Left cardiac atrium (tissue), 4 donors: ENCODE measurements at places on chromosomes 2 and 18.

- no peak for DNase-seq
These were observed 301.8 kb downstream of the EXOC6B start for GRCh38 chr2:72524071-72524470.

DNA sequence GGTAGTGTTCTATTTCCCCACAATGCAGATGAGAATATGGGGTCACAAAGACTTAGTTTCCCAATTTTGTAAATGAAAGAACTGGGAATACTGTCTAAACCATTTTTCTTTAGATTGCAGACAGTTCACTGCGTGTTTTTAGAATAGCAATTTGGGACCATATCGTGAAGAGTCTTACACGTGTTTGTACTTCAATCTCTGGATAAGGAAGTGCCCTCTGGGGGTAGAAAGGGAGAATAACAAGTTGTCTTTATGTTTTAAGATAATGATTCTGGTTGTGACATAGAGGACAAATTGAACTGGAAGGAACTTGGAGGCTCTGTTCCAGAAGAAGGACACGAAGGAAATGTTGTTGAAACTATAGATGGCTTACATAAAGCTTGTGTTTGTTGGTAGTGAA, 457.7 kb downstream of the CBLN2 start:
- no peak for DNase-seq

DNA sequence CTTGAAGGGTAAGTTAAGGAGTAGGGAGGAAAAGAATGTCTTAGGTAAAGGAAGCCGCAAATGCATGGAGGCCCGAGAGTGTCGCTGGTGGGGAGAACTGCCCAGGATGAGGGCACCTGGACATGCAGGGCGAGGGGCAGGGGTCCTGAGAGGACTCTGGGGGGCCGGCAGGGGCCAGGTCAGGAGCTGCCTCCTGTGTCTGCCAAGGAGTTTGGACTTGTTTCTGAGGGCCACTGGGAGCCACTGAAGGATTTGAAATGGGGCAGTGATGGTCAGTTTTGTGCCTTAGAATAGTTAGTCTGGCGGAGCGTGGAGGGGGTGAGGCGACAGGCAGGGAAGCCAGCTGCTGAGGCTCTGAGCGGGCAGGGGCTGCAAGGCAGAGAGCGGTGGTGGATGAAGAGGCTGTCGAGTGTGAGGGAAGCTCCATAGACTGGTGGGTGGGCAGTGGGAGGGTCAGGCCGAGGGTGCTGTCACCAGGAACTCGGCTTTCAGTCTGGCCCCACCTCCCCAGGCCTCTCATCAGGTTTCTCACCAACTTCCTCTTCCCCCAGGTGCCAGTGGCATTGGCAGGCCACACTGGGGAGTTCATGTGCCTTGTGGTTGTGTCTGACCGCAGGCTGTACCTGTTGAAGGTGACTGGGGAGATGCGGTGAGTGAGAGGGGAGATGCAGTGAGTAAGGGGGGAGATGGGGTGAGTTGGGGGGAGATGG, 14.7 kb upstream of the SLC4A3 start:
- no peak for DNase-seq

DNA sequence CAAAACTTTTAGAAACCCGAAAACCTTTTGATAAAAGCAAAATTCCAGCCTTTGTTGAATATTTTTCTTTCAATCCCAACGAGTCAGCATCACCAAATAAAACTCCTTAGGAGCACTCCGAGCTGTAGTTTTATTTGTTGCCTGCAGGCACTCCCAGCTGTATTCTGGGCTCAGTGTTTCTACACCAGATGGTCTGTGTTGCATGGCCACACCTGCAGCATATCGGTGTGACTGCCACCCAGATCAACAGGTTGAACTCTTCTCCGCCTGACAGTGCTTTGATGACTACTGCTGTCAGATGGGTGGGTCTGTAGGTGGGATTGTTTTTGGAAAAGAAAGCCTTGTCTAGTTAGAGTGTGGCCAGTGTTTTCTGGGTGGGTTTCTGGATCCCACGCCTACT, 32.7 kb downstream of the APCDD1 start:
- DNase-seq = no peak

GRCh38 chr2:134149904-134150303, 104.0 kb upstream of the MGAT5 start:
- no peak for DNase-seq

- DNase-seq = no peak
These were observed 3.5 kb downstream of the ATP6V1B1 start for GRCh38 chr2:70939001-70939838.

GRCh38 chr2:109475531-109476210, 138.1 kb downstream of the SEPTIN10 start:
- DNase-seq = no peak

DNA sequence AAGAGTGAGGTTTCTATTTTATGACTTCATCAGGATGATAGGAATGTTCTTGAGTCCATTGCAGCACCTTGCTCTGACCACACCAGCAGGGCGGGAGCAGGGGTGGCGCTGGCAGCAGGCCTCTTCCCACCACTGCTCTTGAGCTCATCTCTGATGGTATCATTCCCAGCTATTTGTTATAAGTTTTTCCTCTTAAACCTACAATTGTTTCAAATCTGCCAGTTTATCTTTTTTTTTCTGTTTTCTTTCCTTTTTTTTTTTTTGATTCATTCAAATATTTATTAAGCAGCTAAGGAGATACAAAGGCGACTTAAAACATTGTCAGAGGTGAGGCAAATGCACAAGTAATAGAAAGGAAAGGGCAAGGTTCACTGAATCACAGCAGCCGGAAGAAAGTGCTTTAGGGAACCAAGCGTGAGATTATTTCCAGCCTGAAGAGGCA, 28.7 kb downstream of the NIFK start:
- DNase-seq = no peak

DNA sequence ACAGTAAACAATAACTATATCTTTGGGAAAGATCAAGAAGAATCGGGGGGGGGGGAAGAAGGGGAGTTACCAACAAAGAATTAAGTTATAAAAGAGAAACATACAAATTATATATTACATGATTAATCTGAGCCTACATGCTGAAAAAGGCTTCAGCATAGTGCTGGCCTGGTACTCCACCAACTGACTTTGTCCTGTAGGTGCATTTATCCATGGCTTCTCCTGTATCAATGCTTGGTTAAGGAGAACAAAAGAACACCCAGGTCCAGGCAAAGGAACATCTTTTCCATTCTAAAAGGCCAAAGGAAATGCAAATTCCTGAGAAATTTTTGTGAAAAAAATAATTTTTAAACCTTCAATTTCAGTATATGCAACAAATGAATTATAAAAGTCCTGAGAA, 24.2 kb downstream of the RPRD1A start:
- no peak for DNase-seq

DNA sequence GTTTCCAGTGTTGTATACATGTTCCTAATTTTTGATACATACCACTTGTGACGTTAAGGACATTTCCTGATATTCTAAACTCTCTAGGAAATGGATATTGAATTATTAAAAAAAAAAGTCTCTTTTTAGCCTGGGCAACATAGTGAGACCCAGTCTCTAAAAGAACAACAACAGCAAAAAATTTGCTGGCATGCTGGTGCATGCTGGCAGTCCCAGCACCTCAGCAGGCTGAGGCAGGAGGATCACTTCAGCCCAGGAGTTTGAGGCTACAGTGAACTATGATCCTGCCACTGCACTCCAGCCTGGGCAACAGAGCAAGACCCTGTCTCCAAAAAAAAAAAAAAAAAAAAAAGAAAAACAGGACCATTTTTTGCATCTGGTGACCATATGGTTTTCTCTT, 10.5 kb upstream of the PPP4R3B start:
- DNase-seq = no peak

GRCh38 chr2:9255416-9255815, 48.8 kb downstream of the ASAP2 start:
- no peak for DNase-seq

DNA sequence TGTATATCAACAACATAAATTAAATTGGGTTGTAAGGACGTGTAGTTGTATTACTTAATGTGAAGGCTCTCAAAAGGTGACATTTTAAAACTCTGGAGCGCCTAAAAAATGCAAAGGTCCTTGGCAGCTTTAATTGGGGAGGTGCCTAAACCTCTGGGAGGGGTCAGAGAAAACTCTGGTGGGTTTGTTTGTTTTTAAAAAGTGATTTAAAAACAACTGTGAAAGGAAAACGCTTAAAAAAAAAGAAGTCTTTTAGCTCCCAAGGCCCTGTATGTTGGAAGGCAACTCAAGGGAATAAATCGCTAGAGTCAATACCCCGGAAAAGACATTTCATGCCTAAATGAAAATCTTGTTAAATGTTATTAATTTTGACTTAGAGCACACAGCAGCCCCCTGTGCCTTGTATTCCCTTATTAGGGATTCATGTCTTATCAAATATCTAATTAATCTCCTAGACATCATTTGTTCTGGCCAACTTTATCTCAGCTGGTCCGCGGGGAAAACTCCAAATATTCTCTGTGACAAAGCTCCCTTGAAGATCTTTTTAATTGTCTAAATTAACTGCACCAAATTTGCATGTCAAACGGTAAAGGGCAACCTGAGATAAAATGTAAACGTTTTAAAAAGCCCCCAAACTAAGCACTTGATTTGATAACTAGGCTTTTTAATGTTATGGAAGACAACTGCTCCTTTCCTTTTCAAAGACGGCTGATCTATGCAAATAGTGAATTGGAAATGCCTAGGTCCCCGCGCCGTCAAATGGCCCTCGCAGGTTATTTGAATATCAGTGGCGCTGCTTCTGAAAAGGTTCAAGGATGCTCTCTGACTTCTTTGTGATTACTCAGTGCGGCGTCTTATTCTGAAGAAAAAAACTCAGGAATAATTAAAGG, 4.2 kb downstream of the SP9 start:
- DNase-seq = no peak

DNA sequence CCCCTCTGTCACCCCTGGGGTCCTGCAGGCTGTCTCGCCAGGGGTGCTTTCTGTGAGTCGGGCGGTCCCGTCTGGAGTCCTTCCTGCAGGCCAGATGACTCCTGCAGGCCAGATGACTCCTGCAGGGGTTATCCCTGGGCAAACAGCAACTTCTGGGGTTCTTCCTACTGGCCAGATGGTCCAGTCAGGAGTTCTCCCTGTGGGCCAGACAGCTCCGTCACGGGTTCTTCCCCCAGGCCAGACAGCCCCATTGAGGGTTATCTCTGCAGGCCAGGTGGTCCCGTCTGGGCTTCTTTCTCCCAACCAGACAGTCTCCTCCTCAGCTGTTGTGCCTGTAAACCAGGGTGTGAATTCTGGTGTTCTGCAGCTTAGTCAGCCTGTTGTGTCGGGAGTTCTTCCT, 27.6 kb downstream of the ADNP2 start:
- DNase-seq = no peak

- DNase-seq = no peak
These were observed 22.4 kb downstream of the HRH4 start for GRCh38 chr18:24482821-24483220.

GRCh38 chr2:1478311-1479305, 65.3 kb downstream of the TPO start:
- no peak for DNase-seq

DNA sequence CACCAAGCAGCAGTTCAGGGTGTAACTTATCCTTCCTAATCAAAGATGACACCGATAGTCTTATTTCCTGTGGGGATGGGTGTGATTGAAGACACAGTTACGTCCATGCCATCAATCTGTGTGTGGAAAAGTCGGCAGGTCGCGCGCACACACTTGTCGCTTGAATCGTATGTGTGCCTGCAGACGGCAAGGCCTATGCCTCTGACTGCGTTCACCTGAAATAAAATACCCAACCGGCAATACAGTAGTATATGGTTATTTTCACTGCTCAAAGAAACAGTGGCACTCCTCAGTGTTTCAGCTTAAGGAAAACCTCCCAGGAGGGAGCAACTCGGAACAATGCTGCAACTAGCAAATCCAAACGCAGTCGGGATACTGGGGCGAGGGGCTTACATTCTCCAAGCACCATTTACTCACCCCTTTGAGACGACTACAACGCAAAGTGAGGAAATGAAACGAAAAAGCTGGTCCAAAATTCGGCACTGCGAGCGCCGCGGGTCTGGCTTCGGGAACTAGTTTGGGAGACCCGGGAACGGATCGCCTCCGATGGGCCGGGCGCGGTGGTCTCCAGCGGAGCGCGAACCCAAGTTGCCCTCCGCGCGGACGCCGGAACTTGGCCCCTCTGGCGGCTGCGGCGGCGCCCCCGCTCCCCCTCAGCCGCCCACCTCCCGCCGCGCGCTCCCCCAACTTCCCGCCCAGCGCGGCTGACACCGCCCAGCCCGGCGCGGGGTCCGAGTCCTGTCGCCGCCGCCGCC, 675 bp downstream of the PRKD3 start:
- DNase-seq = peak; percentile 55

DNA sequence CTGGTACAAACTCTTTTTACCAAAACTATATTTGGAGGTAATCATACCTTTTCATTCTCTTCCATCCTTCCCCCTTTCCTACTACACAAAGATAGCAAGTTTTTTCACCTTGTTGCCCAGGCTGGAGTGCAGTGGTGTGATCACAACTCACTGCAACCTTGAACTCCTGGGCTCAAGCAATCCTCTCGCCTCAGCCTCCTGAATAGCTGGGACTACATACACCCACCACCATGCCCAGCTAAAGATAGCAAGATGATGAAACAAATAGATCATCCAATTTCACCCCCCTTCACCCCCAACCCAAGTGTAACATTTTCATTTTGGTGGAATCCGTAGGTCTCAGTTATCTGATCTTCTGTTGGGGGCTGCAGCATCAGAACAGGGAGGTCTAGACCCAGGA, 4.5 kb upstream of the STK11IP start:
- no peak for DNase-seq

GRCh38 chr2:26852405-26853306, 4.7 kb downstream of the DPYSL5 start:
- no peak for DNase-seq

DNA sequence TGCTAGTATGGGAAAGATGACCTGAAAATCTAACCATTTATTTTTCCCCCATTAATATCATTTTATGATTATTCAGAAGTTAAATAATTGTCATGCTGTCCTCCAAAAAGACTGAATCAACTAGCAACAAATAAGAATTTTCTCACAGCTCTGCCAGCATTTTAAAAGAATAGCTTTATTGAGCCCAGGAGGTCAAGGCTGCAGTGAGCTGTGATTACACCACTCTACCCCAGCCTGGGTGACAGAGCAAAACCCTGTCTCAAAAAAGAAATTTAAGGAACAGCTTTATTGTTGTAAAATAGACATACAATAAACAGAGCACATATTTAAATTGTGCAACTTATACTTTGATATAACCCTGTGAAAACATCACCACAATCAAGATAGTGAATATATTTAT, 24.8 kb upstream of the IL1A start:
- no peak for DNase-seq
